ENCODE measurements at places on chromosomes 5 and 9. TPM values are rescaled to one million over a fixed set of nuclear protein-coding genes. Genes with fewer than 3 reads are reported as not detected.

- H3K4me3 ChIP-seq, result no peak overlapping the region
- peaks cover 25% of the 10 kb centered on the region for H3K27me3 ChIP-seq
- no peaks in the 10 kb centered on the region for H3K4me1 ChIP-seq
- no peak overlapping the region for H3K27ac ChIP-seq
These were observed 82.2 kb downstream of the NRG2 start for GRCh38 chr5:139960723-139961383.

- H3K27me3 ChIP-seq, result no peaks in the 10 kb centered on the region
- no peaks in the 10 kb centered on the region for H3K36me3 ChIP-seq
- H3K4me1 ChIP-seq, result no peaks in the 10 kb centered on the region
- no peak overlapping the region for H3K27ac ChIP-seq
These were observed 451.1 kb downstream of the BRINP1 start for GRCh38 chr9:118918180-118918579.

GRCh38 chr9:673264-673965 is 168.1 kb upstream of the DMRT1 start:
- DNase-seq, result no peak
- H3K4me1 ChIP-seq, result peaks cover 36% of the 10 kb centered on the region
- no peak overlapping the region for H3K27ac ChIP-seq
- no peak overlapping the region for H3K4me3 ChIP-seq
- peaks cover 6% of the 10 kb centered on the region for H3K36me3 ChIP-seq

GRCh38 chr5:176364765-176365350 is 429 bp upstream of the ARL10 start:
- no peak overlapping the region for H3K27ac ChIP-seq
- H3K36me3 ChIP-seq, result peaks cover 10% of the 10 kb centered on the region
- peak overlapping the region; percentile 78 for H3K4me3 ChIP-seq
- no peak for DNase-seq
- H3K4me1 ChIP-seq, result peaks cover 11% of the 10 kb centered on the region

- peaks cover 7% of the 10 kb centered on the region for H3K36me3 ChIP-seq
- no peak overlapping the region for H3K4me3 ChIP-seq
These were observed 61.0 kb downstream of the DAP start for GRCh38 chr5:10699987-10700386.

DNA sequence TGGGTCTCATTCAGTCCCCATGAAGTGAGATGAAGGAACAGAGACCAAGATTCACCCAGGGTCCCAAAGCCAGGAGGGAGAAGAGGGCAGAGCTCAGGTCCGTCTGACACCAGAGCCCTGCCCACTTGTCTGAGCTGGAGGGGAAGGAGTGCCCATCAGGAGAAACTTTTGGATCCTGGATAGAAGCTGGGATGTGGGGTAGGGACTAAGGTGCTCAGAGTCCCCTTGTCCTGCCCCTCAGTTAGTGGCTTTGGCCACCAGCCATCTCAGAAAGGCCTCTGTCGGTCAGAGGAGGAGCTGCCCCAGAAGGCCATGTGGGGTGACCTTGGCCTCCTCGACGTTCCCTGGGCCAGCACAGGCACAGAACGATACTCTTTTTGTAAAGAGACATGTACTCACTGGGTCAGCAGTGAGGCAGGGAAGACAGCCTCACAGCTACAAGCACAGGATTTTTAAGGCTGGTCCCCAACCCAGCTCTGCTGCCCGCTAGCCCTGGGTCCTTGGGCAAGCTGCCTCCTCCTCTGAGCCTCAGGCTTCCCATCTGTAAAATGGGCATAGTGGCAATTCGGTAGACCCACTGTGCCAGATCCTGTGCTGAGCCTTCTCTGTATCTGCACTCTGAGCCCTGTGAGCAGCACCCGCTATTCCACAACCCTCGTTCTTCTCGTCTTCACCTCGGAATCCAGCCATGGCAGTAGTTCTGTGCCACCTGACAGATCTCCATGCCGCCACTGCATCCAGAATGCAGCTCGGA is 49.4 kb downstream of the C9orf50 start:
- peak overlapping the region; percentile 40 for H3K4me3 ChIP-seq
- DNase-seq, result no peak
- peak overlapping the region; percentile 91 for H3K27ac ChIP-seq
- no peaks in the 10 kb centered on the region for H3K27me3 ChIP-seq
- H3K36me3 ChIP-seq, result no peaks in the 10 kb centered on the region

- no peak for DNase-seq
- H3K4me3 ChIP-seq, result no peak overlapping the region
- no peaks in the 10 kb centered on the region for H3K36me3 ChIP-seq
- no peaks in the 10 kb centered on the region for H3K27me3 ChIP-seq
- H3K4me1 ChIP-seq, result peaks cover 19% of the 10 kb centered on the region
These were observed 21.0 kb upstream of the RALGDS start for GRCh38 chr9:133141833-133142595.

The ALDH7A1 gene
- 60.9 TPM for total RNA-seq

The PLGRKT gene
- 25.9 TPM for total RNA-seq

The IFNA13 gene
- not detected for total RNA-seq

Measured in type B pancreatic cell (in vitro differentiated cells).